ENCODE measurements at places on chromosomes 1 and 21.

GRCh38 chr21:35359076-35359475 is 310.0 kb upstream of the RUNX1 start:
- DNase-seq, result no peak

GRCh38 chr1:22224091-22224490 is 81.2 kb upstream of the WNT4 start:
- no peak for DNase-seq

DNA sequence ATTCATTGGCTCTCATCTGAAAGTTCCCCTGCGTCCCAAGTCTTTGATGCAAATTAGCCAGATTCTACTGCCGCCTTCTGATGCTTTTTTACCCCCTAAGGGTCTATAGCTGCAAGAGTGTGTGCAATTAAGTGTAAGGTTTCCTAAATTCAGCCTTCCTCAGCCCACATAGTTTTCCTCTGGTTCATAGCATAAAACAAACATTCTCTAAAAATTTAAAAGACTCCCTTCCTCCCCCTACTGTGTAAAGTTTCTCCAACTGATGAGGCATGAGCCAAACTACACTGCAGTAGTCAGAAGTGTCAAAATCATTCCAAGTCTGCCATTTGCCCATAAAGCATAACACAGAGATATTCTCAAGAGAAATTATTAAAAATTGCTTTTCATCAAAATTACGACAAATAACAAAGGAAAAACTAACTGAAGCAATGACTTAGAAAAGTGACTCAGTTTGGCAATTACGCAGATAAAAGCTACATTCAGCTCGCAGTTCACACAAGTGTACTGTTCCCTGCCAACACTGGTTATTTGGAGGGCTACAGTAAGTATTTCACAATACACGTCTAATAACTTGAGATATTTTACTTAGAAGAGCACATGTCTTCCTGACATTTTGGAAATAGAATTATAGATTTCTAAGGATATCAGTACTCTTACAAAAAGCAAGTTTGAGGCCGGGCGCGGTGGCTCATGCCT is 15.4 kb downstream of the KCNH1 start:
- no peak for DNase-seq

DNA sequence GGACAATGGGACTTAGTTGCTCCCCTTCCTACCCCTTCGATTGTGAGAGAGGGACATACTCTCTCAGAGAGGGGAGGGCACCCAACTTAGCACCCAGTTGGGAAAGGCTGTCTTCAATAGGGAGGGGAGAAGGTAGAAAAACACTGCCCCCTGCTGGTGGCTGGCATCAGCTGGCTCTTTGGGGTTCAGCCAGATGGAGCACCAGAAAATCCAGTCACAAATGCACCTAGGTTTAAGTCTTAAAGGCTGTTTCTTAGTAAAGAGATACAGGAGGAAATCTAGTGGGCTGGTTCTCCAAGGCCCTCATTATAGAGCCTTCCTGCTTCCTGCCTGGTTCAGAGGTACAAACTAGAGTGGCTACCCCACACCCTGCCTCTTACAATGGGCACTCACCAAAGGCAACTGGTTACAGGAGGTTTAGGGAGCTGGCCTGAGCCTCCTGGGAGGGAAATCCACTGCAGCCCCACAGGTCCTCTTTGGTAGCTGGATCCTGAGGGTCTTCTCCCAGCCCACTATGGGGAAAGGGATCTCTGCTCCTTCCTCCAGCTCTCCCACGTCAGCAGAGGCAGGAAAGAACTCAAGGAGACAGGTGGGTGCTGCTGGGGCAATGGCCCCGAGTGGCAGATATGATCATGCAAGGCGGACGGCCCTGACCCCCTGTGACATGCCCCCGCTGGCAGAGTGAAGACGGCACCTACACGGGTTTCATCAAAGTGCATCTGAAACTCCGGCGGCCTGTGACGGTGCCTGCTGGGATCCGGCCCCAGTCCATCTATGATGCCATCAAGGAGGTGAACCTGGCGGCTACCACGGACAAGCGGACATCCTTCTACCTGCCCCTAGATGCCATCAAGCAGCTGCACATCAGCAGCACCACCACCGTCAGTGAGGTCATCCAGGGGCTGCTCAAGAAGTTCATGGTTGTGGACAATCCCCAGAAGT is 28.3 kb downstream of the EIF2D start:
- peak; percentile 85 for DNase-seq

DNA sequence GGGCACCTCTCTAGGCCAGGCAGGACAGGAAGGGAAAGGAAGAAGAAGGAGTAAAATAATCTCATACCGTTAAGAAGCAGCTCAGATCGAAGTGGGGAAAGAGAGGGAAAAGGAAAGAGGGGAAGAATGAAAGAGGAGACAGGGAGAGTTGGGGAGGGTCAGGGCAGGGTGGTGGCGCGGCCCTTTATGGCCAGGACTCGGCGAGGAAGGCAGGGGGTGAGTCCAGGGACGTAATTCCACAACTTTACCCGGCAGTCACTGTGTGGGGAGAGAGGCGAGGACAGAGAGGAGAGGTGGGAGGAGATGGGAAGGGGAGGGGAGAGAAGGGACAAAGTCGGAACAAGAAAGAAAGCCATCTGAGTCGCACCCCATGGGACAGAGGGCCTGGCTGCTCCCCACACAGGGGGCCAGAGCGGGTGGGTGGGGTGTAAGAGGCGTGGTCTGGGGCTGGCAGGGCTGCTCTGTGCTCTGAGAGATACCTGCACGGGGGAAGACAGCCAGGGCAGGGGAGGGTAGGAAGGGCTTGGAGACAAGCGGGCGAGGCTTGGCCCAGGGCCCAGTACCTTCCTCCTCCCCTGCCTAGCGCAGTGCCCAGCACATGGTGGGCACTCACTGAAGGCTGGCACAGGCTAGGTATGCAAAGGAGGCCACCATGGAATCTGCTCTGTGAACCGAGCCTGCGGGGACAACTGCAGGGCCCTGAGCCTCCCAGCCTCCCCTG is 49.4 kb downstream of the KIF21B start:
- no peak for DNase-seq

DNA sequence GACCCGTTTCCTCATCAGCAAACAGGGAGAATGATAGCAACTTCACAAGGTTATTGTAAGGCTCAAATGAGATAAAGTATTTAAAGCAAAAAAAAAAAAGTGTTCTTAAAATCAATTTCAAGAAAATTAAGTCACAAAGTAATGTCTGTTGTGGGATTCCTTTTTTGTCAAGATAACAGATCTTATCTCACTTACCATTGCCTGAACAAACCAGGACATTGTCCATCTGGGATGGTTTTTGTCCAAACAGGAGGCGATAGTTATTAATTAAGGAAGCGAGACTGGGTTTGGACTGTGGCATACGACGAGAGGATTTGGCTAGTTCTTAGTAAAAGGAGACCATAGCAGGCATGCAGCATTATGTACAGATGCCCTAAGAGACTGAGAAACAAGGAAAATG is 458.4 kb downstream of the SMYD3 start:
- DNase-seq, result no peak

- no peak for DNase-seq
These were observed 143.9 kb upstream of the JUN start for GRCh38 chr1:58927722-58928085.

GRCh38 chr1:182397653-182398393 is 2.6 kb downstream of the TEDDM1 start:
- no peak for DNase-seq

DNA sequence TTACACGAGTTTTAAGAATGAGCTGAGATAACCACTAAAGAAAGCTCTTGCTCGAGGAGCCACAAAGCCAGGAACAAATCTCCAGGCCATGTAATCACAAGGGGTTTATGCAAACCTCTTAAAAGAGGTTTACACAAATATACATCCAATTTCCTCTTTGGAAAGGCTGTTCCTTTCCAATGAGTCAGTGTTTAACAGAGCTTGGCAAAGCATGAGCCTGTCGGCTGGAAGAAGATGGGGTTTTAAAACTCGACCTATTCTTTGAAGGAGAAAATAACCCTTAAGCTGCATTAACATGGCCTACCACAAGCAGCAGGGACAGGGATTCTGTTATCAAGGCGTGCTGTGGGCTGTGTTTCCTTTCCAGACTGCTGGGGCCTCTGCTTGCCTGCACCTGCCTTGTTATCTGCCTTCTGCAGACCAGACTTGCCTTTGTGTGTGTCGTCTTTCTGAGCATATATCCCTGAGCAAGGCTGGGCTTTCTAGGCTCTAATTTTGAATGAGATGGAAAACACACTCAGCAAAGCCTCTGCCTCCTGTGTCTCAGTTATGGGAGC is 40.6 kb upstream of the CYP2J2 start:
- DNase-seq, result no peak

DNA sequence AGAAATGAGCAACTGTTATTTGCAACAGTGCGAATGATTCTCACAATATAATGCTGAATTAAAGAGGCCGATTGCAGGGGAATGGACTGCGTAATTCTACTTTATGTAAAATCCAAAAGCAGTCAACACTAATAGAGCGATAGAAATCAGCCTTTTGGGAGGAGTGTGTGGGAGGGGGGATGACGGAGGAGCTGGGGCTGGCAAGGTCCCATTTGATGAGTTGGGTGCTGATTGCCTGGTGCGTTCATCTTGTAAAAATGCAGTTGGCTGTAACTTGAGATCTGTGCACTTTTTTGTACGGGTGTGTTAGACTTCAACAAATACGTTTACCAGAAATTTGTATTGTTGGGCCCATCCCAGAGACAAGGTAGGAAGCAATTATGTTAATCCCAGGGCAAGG is 20.7 kb downstream of the TNFRSF8 start:
- DNase-seq, result no peak

DNA sequence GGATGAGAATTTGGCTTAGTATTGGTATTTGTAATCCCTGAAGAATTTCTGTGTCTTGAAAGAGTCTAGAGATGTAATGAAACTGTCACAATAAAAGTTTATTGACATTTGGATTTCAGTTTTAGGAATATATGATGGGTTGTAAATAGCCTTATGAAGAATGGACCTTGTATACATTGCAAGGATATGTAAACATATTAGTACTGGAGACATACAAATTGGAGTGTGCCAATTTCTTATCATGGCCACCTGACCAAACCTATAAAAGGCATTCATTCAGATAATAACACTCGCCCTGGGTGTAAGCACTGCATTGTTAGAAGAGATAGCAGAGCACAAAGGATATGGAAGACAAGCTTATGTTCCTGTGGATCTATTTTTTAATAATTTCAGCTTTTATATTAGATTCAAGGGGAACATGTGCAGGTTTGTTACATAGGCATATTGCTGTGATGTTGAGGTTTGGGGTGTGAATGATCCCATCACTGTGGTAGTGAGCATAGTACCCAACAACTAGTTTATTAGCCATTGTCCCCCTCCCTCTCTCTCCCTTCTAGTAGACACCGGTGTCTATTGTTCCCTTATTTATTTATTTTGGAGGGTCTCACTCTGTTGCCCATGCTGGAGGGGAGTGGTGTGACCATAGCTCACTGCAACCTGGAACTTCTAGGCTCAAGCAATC is 8.6 kb downstream of the S1PR1 start:
- DNase-seq, result no peak

GRCh38 chr1:203609979-203610493 is 16.6 kb upstream of the ATP2B4 start:
- no peak for DNase-seq

Measured in stimulated activated CD8-positive, alpha-beta memory T cell treated with anti-CD3 and anti-CD28 coated beads, Interleukin-12 subunit alpha, Interleukin-12 subunit beta, amount 100 ng/mL, for 1 hour (primary cell).